Fibroblast of pulmonary artery (primary cell): ENCODE measurements at places on chromosomes 3 and 15.

- no peak for DNase-seq
Observed at GRCh38 chr3:14765576-14766427, 53.0 kb upstream of the FGD5 start.

DNA sequence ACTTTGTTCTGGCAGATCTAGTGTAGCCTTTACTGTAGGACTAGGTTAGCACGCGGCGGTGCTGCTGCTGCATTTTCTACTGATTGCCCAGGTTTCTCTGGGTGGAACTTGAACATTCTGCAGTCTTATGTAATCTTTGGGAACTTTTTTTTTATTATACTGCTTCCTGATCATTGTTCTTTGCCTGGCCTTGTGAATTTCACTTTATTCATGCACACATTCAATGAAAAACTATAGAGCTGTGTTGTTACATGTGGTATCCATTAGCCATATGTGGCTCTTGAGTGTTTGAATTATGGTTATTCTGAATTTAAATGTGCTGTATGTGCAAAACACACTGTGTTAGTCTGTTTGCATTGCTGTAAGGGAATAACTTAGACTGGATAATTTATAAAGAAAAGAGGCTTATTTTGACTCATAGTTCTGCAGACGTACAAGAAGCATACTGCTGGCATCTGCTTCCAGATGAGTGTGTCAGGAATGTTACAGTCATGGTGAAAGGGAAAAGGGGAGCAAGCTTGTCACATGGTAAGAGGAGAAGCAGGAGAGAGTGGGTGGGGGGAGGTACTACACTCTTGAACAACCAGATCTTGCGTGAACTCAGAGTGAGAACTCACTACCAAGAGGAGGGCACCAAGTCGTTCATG lies 26.5 kb downstream of the MEF2A start:
- peak; percentile 55 for DNase-seq

DNA sequence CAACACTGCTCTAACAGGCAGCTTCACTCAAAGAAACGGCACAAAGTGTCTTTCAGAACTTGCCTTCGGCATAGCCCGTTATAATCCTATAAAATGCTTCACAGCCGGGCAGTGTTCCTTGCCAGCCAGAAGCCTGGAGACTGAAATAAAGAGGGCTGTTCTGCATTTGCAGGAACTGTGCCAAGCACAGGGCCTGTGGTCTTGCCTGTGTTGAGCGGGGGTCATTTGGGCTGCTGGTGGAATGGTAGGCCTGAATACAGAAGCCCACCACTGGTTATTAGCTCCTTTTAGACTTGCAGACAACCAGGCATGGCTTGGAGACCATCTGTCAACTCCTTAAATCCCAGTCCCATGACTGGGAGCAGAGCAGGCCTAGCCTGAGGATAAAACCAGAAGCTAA lies 4.7 kb upstream of the ARHGEF3 start:
- no peak for DNase-seq

DNA sequence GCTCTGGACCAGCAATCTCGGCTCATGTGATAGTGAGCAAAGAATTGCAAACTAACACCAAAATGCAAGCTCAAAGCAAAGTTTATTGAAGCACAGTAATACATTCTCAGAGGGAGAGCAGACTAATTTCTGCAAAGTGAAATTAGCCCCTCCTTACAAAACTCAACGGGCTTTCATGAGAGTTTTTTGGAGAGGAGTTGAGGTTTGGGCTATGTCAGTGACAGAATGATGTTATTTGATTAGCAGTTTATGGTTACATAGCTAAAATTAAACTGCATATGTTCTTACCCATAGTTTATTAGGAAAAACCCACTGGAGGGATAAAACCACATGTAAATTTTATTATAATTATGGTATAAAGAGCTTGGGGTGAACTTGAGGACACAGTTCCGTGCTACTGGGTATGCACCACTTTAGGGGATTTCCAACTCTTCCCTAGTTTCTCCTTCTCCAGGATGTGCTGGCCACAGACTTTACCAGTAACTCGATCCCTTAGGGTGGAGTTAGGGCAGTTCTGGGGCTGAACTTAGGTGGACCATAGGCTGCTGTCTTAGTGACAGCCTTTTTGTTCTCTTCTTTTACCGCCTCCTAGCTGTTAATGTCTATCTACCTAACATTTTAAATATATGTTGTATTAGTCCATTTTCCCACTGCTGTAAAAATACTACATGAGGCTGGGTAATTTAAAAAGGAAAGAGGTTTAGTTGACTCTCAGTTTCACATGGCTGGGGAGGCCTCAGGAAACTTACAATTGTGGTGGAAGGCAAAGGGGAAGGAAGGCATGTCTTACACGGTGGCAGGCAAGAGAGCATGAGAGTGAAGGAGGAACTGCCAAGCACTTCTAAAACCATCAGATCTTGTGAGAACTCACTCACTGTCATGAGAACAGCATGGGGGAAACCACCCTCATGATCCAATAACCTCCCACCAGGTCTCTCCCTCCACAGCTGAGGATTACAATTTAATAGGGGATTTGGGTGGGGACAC lies 8.9 kb upstream of the AADACL2 start:
- DNase-seq = no peak

DNA sequence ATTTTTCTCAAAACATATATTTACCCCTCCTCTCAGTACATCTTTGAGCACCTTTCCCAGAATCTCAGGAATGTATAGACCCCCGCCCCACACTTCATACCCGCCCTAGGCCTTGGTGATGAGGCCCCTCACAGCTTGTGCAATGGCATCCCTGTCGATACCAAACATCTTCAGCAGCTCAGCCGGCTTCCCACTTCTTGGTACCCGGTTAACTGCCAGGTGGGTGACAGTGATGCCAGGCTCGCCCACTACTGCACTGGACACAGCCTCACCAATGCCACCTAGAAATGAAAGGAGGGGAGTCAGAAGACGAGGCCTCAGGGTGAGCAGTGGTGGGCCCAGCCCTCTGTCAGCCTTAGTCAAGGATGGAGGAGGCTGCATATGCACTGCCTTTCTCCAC lies 30.2 kb downstream of the TKT start:
- no peak for DNase-seq

GRCh38 chr3:9638939-9639338 lies 10.4 kb upstream of the MTMR14 start:
- no peak for DNase-seq

DNA sequence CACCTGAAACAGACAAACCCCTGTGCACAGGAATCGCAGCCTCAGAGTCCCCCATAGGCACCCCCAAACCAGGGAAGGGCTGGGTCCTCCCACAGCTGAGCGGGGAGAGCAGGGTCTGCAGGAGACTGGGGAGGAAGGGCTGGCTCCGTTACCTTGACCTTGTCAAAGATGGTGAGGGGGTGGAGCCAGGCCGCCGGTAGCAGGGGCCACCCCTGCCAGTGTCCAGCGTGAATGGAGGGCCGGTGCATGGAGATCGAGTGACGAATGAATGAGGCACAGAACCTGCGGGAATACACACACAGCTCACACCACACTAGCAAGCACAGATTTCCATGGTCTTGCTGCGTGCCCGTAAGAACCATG lies 102.2 kb downstream of the TMEM266 start:
- no peak for DNase-seq

DNA sequence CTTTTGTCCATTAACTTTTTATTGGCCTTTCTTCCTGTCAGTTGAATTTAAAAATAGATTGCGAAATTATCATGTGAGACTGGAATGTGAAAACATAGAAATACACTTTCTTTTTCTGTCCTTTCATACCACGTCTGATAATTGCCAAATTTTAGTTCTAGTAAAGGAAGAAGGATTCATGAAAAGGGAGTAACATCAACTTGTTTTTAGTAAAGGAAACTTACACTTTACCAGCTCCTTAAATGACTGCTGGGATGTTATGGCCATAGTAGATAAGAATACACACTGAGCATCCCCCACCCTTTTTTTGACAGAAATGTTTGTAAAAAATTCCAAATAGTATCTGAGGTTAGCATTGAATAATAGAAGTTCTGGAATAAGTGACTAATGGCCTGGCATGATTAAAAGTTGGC lies 137.9 kb downstream of the NEO1 start:
- DNase-seq = peak; percentile 65

GRCh38 chr3:126663257-126663656 lies 8.3 kb upstream of the TXNRD3 start:
- DNase-seq = no peak

DNA sequence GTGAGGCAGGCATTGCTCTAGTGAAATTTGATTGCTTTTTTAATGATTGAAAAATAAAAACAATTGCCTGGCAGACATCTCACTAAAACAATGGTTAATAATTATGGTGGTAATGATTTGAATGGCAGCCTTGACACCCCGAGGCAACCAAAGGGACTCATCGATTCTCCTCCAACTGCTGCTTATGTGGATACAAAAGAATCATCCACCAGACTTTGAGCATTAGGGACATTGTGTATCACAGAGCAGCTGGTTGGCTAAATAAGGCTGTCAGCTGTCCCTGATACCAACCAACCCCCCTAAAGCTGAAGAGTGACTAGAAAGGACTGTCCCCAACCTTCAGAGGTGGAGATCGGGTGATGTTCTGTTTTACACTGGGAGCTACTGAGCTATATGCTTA lies 1.7 kb upstream of the CD47 start:
- no peak for DNase-seq

DNA sequence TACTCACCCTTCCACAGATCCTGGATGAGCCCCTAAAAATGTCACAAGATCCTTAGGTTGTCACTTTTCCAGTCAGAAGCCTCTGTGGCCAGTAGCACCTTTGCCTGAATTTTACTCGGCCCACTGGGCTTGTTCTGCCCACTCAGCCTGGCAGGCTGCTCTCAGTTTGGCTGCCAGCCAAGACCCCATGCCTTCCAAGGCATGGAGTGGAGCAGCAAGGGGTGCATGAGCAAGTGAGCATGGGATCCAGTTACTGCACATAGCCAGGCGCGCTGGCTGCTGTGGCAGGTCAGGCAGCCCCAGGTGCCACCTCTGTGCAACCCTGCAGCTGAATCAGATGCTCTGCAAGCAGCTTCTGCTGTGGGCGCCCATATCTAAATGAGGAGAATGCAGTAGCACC lies 79.3 kb downstream of the CGGBP1 start:
- DNase-seq = no peak

DNA sequence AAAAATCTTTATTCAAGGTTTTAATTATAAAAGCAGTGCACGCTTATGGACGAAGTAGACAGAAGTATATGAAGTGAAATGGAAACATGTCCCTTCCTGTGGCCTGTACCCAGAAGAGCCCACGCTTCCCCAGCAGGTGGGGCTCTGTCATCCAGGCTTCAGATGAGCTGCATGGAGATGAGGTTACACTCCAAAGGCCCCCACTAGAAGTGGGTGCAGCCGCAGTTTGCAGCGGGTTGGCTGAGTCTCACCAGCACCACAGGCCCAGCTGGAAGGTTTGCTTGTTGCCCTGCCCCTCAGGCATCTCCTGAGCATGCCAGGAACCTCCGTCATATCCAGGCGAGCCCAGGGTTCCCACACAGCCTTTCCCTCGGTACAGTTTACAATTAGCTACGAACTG lies 33.1 kb downstream of the PRR20G start:
- DNase-seq = peak; percentile 4

DNA sequence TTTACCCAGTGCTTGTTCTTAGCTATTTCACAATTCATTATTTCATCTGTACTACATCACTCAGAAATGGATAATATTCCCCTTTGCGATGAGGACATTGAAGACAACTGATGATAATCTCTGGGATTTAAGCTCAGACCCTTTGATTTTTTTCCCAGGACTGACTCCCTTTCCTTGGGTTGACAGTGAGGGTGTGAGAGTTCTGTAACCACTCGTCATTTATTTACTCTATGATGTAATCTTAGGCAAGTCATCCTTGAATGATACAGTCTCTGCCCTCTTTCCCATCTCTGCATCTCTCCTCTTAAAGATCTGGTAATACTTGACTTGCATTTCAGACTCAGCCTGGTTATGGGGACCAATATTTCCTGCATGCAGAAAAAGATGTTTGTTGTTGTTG lies 1041.7 kb downstream of the AGBL1 start:
- no peak for DNase-seq

DNA sequence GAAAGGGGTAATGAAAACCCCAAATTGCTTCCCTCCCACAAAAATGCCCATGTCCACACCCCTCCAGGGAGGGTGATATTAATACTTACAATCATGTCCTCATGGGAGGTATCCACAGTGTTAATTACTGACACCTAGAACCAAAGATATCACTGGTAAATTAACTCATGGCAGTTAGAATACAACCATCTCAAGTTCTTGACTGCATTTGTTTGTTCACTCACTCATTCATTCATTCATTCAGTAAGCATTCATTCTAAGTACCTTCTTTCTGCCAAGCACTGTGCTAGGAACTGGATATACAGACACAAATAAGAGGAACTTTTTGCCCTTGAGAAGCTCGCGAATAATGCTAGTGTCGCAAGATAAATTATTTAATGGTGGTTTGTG lies 3.0 kb downstream of the SEC13 start:
- DNase-seq = no peak

DNA sequence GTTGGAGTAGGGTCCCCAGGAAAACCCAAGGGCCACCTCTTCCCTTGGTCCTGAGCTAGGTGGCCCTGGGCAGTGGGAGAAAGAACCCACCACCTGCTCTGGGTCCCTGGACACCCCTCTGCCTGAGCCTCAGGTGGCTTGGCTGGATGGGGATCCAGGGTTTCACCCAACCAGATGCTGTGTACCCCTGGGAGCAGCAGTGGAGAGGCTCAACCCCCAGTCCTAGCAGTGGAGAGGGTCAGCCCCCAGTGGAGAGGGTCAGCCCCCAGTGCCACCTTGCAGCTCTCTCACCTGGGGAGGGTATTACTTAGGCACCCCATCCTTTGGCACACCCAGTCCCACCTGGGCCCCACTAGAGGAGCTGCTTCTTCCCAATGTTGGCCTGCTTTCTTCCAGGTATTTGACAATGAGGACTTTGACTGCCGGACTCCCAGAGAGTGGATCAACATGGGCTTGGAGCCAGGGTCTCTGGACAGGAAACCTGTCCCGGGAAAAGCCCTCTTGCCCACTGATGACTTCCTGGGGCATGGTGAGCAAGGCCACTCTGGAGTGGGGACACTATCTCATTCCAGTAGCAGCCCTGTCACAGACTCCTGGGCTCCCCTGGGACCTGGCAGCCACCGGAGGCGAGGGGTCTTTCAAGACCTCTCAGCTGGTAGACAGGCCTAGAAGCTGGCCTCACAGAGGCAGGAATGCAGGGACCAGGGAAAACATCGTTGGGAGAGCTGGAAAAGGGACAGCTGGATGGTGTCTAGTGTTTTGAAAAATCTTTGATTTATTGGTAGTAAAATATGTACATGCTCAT lies 11.6 kb downstream of the DNAH1 start:
- no peak for DNase-seq

GRCh38 chr3:82002491-82002890 lies 241.0 kb upstream of the GBE1 start:
- DNase-seq = no peak

DNA sequence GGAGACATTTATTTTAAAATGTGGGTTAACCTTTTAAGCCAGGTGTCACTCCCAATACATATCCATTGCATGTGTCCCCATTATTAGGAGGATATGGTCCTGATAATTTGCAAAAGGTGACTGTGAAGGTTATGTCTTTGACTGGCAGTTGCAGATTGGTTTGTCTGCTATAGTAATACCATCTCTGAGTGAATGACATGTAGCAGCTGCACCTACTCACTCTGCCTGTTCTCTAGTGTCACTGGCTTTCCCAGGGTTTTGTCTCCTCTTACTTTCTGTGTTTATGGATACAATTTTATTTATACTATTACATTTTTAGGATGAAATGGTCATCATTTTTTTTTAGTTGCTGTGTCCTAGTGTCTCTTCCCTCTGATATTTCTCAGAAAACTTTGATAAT lies 393.2 kb downstream of the C3orf38 start:
- DNase-seq = no peak

- DNase-seq = peak; percentile 95
Observed at GRCh38 chr3:142976621-142977398, 13.3 kb upstream of the PAQR9 start.

- peak; percentile 0 for DNase-seq
Observed at GRCh38 chr3:147222291-147222690, 184.1 kb downstream of the ZIC4 start.
